ELR (cell line): ENCODE measurements at places on chromosomes 12 and 14.

DNA sequence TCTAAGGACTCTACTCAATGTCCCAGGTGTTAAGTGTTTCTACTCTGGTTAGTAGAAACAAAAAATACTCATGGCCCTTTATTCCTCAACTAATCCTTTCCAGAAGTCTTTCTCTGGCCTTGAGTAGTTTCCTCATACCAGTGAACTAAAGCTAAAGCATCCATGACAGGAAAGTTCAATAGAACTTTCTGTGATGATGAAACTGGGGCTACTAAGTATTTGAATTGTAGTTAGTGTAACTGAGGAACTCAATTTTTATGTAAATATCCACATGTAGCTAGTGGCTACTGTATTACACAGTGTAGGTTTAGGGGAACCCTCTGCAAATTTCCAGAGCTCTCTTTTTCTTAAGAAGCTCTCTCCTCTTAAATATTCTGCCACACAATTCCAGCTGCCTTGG is 63.7 kb downstream of the R3HDM2 start:
- no peak for DNase-seq

DNA sequence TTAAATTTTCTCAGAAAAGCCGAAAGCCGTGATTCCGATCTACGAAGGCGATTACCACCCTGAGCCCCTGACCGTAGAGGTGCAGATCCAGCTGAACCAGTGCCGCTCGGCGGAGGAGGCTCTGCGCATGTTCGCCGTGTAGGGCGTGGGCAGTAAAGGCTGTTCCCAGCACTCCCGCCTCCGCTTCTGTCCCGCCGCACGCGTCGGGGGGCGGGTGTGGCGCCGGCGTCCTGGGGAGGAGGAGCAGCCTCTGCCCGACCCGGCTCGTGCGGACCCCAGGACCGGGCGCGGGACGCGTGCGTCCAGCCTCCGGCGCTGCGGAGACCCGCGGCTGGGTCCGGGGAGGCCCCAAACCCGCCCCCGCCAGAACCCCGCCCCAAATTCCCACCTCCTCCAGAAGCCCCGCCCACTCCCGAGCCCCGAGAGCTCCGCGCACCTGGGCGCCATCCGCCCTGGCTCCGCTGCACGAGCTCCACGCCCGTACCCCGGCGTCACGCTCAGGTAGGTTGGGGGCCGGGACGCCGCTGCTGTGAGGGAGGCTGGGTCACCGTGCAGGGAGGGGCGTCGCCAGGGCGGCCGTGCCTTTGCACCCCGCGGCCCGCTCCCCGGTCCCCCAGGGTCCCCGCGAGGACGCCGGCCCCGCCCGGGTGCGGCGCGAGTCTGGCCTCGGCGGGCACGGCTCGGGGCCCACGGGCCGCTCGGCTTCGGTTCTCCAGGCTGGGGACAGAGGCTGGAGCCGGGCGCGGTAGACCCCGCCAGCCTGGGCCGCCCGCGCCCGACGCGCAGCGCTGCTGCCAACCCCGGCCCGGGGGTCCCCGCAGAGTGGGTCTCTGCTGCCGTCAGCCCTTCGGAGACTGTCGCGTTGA is at the start of gene B3GNT4:
Gene B3GNT4, plus strand, starts transcription at position 409 of the 866 bp plus-strand sequence. CDS start 910 bp downstream, outside the sequence.
- DNase-seq, result peak; percentile 72

DNA sequence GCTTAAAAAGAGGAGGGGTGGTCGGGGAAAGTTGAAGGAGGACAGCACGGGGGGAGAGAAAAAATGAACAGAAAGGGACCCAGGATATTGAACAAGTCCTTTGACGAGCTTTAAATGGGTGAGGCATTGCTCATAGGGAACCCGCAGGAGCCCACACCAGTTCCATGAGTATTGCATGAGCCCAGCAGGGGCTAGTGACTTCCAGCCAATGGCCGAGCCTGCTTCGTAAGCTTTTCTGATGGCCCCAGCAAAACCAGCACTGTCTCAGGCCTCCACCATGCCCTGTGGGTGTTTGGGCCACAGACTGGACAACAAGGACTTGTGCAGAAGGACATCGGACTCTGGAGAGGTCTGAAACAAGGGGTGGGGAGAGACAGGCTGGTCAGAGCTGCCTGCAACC is 109.5 kb downstream of the ZFP36L1 start:
- peak; percentile 87 for DNase-seq

- DNase-seq, result no peak
Observed at GRCh38 chr14:51926449-51926848, 62.9 kb upstream of the RTRAF start.

DNA sequence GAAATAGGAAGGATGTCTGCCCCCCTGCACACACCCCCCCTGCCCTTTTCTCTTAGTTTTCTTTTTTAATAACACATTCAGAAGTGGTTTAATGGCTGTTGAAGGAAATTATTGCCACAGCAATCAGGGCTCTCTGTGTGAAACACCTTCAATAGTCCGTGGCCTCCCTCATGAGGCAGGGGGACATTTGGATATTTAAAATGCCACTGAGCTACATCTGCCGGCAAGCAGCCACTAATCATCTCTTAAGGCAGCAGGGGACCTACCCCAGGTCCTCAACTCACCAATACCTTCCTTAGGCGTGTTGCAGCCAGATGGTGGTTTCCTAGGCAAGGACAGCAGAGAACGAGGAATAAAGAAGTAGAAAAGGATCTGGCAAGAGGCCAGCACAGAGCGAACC is 283.2 kb downstream of the TTC8 start:
- DNase-seq, result no peak

DNA sequence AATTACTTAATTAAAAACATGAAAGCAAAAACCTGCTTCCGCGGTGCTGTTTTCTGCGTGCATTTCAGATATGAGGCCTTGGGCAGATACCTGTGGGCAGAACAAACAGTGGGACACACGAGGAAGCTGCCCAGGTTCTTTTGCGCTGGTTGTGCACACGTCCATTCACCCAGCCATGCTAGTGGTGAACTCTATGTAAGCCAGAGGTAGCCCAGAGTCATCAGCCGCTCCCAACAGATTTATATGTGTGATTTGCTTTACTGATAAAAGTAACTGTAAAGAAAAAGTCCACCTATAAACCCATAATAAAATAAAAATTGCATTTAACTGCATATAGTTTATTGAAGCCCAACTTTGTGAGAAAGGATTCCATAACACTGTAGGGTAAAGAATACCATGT is 47.1 kb upstream of the TMEM260 start:
- DNase-seq, result no peak
